ENCODE measurements at places on chromosomes 12 and 14.

DNA sequence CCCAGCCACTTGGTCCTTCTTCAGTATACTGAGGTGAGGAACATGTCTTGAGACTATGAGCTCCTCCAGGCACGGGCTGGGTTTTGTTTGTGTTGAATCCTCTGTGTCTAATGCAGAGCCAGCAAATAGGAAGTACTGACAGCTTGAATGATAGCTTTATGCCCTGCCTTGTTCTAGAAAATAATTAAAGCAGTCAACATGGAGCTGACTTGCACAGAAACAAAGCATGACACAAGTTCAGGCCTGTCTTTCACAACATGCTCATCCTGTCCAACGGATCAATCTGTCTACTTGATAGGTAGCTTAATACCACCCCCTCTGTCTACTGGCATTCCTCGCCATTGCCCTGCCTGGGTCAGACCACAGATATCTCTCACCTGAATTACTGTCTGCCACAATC is 140.9 kb downstream of the ESRRB start:
- peak; percentile 20 for DNase-seq

DNA sequence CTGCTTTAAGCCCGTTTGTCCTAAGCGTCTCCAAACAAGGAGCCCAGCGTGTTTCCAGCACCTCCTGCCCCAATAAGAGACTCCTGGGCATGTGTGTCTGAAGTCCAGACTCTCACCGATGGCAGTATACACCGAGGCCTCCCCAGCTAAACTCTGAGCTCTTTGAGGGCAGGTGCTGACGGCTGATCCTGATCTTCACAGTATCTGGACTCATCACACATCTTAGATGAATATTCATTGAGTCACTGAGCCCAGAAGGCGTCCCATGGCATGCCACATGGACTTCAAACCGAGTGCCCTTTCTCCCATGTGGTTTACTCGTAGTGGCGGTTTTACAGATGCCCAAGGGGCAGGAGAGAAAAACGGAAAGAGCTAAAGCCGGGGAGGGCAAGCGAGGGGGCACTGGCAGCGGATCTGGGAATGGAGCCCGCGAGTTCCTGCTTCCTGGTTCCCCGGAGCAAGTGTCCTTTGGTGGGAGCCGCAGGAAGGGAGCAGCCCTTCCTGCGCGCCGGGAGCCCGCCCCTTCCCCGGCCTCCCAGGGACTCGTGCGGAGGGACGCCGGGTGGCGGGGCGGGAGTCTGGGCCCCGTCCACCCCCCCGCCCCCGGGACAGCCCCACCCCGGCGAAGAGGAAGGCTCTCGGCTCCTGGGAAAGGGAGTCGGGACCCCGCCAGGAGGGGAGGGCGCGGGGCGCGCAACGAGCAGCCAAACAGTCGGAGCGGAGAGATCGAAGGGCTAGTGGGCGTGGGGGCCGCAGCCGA is 585 bp upstream of the TEAD4 start:
- no peak for DNase-seq

GRCh38 chr12:11067514-11067913 is 5.4 kb upstream of the TAS2R46 start:
- DNase-seq = no peak

- no peak for DNase-seq
Observed at GRCh38 chr12:80912901-80913770, 24.6 kb downstream of the LIN7A start.

DNA sequence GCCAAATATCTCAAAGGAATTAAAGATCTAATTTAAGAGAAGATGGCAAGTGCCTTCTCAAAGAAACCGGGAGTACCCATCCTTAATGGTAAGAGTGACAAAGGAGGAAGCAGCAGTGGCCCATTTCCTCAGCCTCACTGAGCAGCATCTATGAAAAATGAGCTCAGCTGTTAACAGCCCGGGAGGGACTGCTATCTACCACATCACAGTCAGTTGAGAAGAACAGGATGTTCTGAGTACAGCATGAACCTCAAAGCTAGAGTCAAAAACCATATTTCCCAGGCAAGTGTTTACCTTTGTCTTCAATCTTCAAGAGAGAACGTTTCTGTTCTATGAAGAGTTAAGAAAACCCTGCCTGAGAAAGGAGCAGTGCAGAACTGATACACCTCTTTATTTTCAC is 115.0 kb downstream of the BTG1 start:
- DNase-seq = no peak

Measured in MV-4-11 (cell line).